ENCODE measurements at places on chromosomes 7 and 10.

DNA sequence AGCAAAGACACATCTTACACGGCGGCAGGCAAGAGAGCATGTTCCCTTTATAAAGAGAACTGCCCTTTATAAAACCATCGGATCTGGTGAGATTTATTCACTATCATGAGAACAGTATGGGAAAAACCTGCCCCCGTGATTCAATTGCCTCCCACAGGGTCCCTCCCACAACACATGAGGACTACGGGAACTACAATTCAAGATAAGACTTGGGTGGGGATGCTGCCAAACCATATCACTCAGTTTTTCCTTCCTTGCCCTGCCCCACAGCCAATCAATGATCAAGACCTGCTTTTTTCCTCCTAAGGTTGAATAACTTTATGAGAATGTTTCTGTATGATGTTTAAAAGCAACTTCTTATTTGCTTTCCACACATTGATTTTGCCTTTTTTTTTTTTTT is 3.1 kb upstream of the PTPRE start:
- DNase-seq, result no peak

GRCh38 chr7:152865011-152865410 is 105.5 kb downstream of the ACTR3B start:
- no peak for DNase-seq

- no peak for DNase-seq
Observed at GRCh38 chr10:43054593-43054992, 22.3 kb upstream of the RET start.

- DNase-seq, result no peak
Observed at GRCh38 chr7:41134300-41135255, 568.3 kb downstream of the INHBA start.

DNA sequence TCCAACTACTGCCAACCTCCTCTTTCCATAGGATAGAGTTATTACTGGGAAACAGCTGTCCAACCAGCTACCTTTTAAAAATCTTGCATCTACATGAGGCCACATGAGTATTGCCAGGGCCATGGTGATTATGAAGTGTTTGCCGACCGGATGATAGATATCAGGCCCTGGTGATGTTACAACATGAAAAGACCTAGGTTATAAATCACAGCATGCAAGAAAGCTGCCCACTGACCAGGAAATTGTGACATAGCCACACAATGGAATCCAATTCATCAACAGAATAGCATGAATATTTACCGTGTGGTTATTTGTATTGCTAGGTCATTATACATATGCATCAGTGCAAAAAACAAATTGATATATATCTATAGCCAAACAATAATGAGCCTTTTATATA is 517.0 kb downstream of the INHBA start:
- DNase-seq, result no peak

Data from stimulated activated CD8-positive, alpha-beta memory T cell treated with anti-CD3 and anti-CD28 coated beads, Interleukin-7, amount 100 ng/mL, for 24 hours (primary cell).